CD8-positive, alpha-beta memory T cell (primary cell): ENCODE measurements at places on chromosomes 5 and 9. TPM values are rescaled to one million over a fixed set of nuclear protein-coding genes. Genes with fewer than 3 reads are reported as not detected.

GRCh38 chr9:69582544-69583297 is 89.5 kb downstream of the APBA1 start:
- DNase-seq: no peak

DNA sequence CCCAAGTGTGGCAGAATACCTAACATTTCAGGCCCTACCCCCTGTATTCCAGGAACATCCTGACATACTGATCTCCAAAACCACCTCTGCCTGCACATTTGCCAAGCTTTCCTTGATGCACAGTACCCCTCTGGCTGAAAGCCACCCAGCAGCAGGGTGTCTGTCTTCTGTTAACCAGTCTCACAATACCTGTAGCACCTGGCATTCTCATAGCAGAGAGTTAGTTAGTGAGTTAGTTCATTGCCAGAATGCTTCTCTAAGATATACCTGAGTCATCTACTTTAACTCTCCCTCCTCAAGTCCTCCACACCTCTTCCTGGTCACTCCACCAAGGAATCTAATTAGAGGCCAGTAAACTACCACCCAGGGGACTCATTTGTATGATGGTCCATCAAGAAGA is 46.1 kb upstream of the IL7R start:
- DNase-seq: no peak

GRCh38 chr5:111935835-111936234 is 178.8 kb upstream of the NREP start:
- DNase-seq: no peak

DNA sequence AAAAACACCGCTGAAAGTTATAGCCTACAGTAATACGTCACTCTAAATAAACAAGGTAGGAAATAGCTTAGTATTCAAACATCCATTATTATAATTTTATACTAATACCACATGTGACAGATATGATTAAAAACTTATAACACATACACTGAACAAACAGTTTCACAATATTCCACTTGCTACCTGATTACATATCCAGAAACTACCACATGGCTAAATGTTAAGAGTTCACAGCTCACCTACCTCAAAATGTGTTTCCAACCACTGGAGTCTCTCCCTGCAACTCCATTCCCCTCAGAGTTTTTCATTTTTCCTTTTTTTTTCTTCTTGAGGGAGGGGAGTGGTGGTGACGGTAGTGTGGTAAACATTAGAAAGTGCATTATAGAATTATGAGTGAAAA is 12.1 kb downstream of the RICTOR start:
- DNase-seq: no peak

DNA sequence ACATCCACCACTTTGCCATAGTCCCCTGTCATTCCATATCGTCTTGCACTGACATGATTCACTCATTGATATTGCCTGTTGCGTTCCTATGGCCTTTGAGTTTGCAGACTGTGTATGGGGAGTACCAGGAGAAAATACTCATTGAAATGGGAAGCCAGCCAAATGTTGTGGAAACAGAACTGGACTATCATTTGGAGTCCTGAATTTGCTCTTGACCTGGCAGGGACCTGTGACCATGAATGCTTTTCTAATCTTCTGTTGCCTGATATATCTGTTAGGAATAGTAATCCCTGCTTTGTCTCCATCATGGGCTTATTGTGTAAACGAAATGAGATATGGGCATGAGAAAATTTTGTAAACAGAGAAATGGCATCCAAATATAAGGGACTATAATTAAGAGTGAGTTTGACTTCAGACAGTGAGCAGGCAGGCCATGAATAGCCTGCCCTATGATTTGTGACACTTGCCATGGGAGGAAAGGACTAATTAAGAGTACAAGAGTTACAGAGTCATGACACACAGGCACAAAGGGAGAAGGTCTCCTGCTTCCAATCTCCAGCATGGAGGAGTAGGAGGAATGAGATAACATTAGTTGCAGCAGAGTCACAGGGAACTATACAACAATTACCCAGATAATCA is 572.9 kb upstream of the SGCD start:
- DNase-seq: no peak

DNA sequence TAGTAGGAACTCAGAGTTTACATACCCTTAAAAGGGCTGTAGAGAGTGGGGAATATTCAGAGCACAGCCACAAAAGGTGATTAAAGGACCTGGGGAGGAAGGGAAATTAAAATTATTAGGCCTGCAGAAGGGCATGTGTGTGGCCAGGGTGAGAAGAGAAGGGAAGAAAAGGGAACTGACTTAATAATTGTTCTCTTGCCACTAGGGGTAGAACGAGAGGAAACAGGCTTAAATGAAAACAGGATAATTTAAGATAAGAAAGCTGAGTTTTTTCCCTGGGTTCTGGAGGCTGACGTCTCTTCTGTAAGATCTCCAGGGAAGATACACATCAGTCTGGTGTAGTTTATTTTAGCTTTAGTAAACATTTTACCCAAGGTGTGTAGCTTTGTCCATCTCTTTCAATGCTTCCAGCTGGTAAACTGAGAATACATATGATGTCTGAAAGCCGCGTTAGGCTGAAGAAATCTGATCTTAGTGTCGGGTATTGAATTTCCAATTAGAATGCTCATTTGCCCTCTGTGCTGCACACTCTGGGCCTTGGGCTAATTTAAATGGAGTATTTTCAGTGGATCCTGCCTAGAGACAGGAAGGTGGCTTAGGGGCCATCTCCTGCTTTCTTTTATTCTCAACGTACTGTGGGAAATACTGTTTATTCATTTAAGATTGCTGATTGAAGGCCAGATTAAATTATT is 416.8 kb downstream of the TMEM38B start:
- DNase-seq: no peak

- no peak for DNase-seq
Measured at GRCh38 chr5:141870871-141871270, 7.3 kb downstream of the PCDH1 start.

- DNase-seq: no peak
Measured at GRCh38 chr5:132180134-132180745, 47.4 kb downstream of the P4HA2 start.

DNA sequence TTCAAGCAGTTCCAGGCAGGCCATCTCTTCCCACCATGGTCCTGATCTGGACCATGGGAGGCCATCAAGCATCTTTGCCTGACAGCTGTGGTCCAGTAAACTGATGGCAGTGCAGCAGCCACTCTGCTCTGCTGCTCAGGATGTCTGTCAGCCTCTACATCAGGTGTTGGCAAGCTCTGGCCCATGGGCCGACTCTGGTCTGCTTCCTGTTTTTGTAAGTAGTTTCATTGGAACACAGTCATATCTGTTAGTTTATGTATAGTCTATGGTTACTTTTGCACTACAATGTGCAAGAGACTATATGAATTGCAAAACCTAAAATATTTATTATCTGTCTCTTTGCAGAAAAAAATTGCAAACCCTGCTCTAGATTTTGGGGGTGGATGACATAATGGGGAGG is 225.0 kb downstream of the KCTD16 start:
- no peak for DNase-seq

- no peak for DNase-seq
Measured at GRCh38 chr5:72366324-72366976, 46.3 kb downstream of the PTCD2 start.

DNA sequence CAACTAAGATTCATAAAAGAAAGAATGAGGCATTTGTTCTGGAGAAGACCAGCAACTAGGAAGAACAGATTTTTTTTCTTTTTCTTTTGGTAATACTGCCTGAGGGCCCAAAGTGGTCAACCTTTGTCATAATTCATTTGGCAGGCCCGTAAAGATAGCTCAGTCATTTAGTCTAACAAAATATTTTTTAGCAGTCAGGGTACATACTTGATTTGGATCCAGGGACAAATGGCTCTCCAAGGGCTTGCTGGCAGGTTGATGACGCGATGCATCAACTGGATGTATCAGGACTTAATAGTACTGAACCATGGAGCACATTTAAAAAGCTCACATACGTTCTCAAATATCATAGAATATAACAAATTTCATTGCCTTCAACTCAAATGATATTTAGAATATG is 203.4 kb upstream of the ZNF608 start:
- no peak for DNase-seq

- no peak for DNase-seq
Measured at GRCh38 chr5:51488803-51489642, 105.8 kb downstream of the ISL1 start.

DNA sequence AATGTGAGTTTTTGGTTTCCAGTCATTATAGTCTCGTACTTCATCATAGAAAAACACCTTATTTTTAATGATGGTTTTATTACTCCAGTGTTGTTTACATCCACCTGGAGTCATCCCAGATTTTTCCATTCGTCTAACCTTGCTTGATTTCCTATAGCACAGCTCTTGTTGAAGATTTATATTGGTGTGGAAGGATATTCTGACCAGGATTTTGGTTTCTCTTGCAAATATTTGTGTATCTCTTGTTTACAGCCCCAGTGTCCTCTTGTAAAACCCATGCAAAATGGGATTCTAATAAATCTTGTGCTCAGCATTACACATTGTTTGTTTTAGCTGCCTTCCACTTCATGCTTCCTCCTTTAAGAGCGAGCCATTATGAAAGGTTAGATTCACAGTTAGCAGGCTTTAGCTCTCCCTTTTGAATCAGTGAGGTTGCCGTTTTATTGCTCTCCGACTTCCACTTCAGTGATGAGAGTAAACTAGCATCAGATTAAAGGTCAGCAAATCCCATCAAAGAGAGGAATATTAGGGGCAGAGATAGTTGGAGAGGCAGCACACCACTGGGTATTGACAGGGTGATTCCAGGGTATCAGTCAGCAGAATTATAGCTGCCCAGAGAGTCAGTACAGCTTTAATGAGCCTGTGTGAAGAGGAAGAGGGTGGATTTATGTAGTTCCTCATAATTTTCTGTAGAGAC is 157.1 kb downstream of the PBX3 start:
- no peak for DNase-seq

- DNase-seq: peak; percentile 25
Measured at GRCh38 chr5:157180374-157181264, at the start of gene ITK. ITK (plus strand) TSS chr5:157180840; CDS start chr5:157180978, 138 bp downstream.

DNA sequence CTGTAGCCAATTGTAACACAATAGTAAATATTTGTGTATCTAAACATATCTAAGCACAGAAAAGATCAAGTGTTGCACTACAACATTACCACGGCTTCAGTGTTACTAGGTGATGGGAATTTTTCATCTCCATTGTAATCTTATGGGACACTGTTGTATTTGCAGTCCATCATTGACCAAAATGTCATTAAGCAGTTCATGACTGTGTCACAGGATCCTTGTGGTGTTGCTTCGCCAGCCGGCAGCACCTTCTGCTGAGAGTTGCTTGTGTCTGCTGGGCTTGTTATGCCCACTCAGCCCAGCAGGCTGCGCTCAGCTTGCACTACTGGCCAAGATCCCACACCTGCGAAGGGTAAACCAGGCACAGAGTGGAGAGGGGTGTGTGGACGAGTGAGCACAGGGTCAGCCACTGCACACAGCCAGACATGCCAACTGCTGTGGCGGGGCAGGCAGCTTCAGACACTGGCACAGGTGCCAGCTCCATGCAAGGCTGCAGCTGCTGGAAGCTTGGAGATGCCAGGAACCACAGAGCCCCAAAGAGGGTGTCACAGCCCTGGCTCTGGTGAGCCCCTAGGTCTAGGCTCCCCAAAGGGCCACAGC is 273.7 kb downstream of the CETN3 start:
- no peak for DNase-seq

DNA sequence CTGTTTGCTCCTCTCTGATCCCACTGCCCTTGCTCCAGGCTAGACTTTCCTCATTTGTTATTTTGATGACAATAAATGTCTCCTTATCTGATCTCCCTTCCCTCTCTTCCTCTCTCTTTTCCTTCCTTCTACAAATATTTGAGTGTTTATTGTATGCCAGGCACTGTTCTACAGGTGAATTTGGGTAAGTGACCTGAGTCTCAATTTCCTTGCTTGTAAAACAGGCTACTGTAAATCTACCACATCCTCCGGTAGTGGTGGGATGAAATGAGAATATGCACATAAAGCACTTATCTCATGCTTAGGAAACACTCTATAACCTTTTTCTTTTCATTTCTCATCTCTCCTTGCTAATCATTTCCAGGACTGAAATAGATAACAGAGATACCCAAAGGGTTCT is 86.4 kb downstream of the HMHB1 start:
- no peak for DNase-seq

DNA sequence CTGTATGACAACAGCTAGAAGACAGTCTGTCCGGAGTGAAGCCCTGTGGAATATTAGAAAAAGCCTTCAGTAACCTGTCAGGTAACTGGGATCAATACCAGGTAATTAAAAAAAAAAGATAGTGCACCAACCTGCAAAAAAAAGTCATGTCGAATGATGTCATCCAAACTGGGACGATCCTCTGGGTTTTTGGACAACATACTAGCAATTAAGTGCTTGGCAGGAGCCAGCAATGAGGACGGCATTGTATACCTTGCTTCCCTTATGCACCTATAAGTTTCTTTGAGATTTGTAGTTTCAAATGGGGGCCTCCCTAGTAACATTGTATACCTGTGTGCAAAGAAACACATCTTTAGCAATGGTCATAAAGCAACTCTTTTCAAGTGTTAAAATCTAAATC is 2.8 kb downstream of the PLK2 start:
- DNase-seq: no peak

- DNase-seq: no peak
Measured at GRCh38 chr9:81999806-82000205, 11.2 kb downstream of the SPATA31D1 start.

GRCh38 chr5:150317048-150318003 is 14.6 kb upstream of the ARSI start:
- no peak for DNase-seq

GRCh38 chr5:72013766-72014624 is 93.3 kb upstream of the MAP1B start:
- DNase-seq: no peak

- DNase-seq: no peak
Measured at GRCh38 chr5:88045931-88046461, 222.6 kb downstream of the TMEM161B start.

DNA sequence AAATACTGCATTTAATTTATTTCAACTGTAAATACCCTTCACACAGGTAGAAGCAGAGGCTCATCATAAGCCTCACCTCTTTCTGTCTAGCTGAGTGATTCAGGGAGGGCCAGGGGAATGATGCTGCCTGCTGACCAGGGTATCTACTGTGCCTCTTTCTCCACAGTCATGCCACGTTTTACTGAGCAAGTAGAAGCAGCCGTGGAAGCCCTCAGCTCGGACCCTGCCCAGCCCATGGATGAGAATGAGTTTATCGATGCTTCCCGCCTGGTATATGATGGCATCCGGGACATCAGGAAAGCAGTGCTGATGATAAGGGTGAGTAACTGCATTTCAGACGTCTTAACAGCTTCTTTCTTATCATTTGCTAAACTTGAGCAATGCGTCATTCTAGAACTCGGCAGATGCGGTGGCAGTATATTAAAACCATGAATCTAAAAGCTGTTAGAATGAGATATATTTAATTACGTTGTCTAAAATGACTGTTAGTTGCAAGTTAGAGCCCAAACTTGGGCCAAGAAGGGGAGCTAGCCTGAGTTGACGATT is 50.0 kb upstream of the LRRTM2 start:
- no peak for DNase-seq

Gene LHX6
- total RNA-seq: not detected

Gene FAM151B
- 0.18 TPM for total RNA-seq

Gene JAKMIP2
- 1.8 TPM for total RNA-seq

Gene CCL19
- total RNA-seq: not detected

Gene PCDHA9
- not detected for total RNA-seq

Gene ADAMTSL1
- not detected for total RNA-seq

Gene CEMIP2
- 75.5 TPM for total RNA-seq

Gene GPR150
- 0.18 TPM for total RNA-seq

Gene TXN
- 455 TPM for total RNA-seq
